Activated CD4-positive, alpha-beta T cell treated with anti-CD3 and anti-CD28 coated beads for 36 hours (primary cell): ENCODE measurements at places on chromosomes 11 and 22. TPM values are rescaled to one million over a fixed set of nuclear protein-coding genes. Genes with fewer than 3 reads are reported as not detected.

CLCF1 gene
- 0.09 TPM for total RNA-seq

ZNF143 gene
- total RNA-seq: 32.6 TPM

TP53AIP1 gene
- total RNA-seq: not detected

CARD10 gene
- not detected for total RNA-seq

TEX12 gene
- total RNA-seq: 0.34 TPM

HEPHL1 gene
- not detected for total RNA-seq

LRRC32 gene
- total RNA-seq: 4.7 TPM

C11orf86 gene
- total RNA-seq: not detected

FTH1 gene
- total RNA-seq: 914 TPM

NRXN2 gene
- total RNA-seq: 0.39 TPM
